Activated CD8-positive, alpha-beta T cell treated with anti-CD3 and anti-CD28 coated beads, Interleukin-2, amount 10 ng/mL, durations not matched to agents 7 days and 5 days (primary cell): ENCODE measurements at places on chromosomes 3 and 15. TPM values are rescaled to one million over a fixed set of nuclear protein-coding genes. Genes with fewer than 3 reads are reported as not detected.

GRCh38 chr3:22959593-22959992, 243.5 kb upstream of the UBE2E2 start:
- H3K4me1 ChIP-seq, result no peaks in the 10 kb centered on the region
- no peaks in the 10 kb centered on the region for H3K36me3 ChIP-seq
- no peaks in the 10 kb centered on the region for H3K27me3 ChIP-seq
- H3K27ac ChIP-seq, result no peak overlapping the region

The PLOD2 gene
- total RNA-seq, result 0.40 TPM

DNA sequence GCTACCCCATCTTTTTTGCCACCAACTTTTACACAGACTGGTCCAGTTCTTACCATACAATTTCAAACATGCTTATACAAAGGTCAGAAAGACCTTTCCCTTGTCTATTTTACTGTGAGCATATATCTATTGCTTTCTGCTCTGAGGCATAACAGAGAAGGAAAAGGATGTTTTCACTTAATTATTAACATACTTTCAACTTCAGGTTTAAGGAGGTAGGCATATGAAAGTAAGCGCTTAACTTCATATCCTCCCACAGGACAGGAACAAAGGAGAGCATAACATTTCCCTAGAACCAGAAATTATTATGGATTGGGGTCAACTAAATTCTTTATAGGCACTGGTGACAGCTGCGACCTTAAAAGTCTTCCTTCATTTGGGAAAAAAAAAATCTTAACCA, 1.1 kb downstream of the MYEF2 start:
- peaks cover 4% of the 10 kb centered on the region for H3K27me3 ChIP-seq
- H3K4me1 ChIP-seq, result peaks cover 24% of the 10 kb centered on the region
- peaks cover 17% of the 10 kb centered on the region for H3K36me3 ChIP-seq
- no peak for DNase-seq

DNA sequence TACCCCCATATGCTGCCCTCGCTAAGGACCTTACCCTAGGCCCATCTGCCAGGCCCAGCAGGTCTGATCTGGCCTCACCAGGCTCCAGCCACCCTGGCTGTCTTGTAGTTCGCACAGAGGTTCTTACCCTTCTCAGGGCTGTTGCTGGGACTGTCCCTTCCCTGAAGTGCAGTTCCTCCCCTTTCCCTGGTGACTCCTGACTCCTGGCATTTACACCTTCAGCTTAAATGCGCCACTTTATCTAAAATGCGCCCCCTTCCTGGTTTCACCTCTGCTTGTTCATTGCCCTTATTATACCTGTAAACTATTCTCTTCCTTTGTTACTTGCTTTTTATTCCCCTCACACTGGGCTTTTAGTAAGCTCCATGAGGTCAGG, 835 bp upstream of the TTLL3 start:
- H3K4me1 ChIP-seq, result peaks cover 49% of the 10 kb centered on the region

The SLC9A9 gene
- 6.6 TPM for total RNA-seq

The EPHA6 gene
- not detected for total RNA-seq

GRCh38 chr3:112546216-112546759, 15.5 kb downstream of the ATG3 start:
- H3K4me3 ChIP-seq, result no peak overlapping the region
- no peak overlapping the region for H3K27ac ChIP-seq
- no peak for DNase-seq
- H3K4me1 ChIP-seq, result peaks cover 4% of the 10 kb centered on the region
- peaks cover 45% of the 10 kb centered on the region for H3K36me3 ChIP-seq

GRCh38 chr3:101643861-101644613, 32.9 kb downstream of the ZBTB11 start:
- no peaks in the 10 kb centered on the region for H3K27me3 ChIP-seq
- peak; percentile 82 for DNase-seq
- H3K4me3 ChIP-seq, result peak overlapping the region; percentile 9

The C2CD4A gene
- not detected for total RNA-seq

DNA sequence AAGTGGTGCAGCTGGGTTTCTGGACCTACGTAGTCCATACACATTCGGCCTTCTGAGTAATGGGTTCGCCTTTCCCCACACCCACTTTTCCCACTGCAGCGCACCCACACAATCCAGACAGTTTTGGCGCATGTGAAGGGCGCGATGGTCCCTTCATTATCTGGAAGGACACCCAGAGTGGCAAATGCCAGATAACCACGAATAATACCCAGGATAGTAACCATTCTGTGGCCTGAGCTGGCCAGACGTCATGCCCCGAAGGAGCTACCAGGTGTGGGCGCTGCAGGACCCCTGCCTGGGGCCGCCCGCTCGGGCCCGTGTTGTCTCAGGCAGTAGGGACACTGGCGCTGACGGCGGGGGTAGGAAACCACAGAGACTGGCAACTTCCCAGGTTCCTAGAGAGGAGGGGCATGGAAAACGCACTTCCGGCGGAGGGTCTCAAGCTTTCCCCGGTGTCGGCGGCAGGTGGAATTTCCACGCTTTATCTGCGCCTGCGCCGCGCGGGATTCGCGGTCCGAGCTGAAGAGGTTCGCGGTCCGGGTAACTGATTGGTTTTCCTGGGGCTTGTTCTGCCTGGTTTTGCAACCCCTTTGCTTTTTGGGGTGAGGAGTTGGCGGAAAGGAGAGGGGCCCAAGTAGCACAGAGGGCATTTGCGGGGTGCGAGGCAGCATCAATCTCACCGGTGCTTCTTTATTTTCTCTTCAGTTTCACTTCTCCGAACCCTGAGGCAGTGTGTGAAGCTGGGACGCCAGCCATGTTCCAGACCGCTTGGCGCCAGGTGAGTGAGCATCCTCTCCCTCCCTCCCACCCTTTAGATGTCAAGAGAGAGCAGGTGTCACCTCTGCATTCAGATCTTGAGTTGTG, at the start of gene ZNF620:
Gene ZNF620 (plus strand): TSS at position 441 of the 864 bp plus-strand sequence. CDS start 314 bp downstream, at position 755.
- no peaks in the 10 kb centered on the region for H3K27me3 ChIP-seq
- H3K36me3 ChIP-seq, result peaks cover 9% of the 10 kb centered on the region
- H3K27ac ChIP-seq, result peak within 1 kb of the TSS; percentile 90
- peak; percentile 54 for DNase-seq
- H3K4me1 ChIP-seq, result peaks cover 27% of the 10 kb centered on the region

The PLAAT1 gene
- not detected for total RNA-seq

The CFAP91 gene
- total RNA-seq, result not detected

GRCh38 chr15:56613811-56614210, 119.5 kb downstream of the ZNF280D start:
- H3K4me1 ChIP-seq, result peaks cover 4% of the 10 kb centered on the region
- DNase-seq, result no peak
- H3K36me3 ChIP-seq, result no peaks in the 10 kb centered on the region
- no peak overlapping the region for H3K27ac ChIP-seq
- H3K27me3 ChIP-seq, result peaks cover 8% of the 10 kb centered on the region

DNA sequence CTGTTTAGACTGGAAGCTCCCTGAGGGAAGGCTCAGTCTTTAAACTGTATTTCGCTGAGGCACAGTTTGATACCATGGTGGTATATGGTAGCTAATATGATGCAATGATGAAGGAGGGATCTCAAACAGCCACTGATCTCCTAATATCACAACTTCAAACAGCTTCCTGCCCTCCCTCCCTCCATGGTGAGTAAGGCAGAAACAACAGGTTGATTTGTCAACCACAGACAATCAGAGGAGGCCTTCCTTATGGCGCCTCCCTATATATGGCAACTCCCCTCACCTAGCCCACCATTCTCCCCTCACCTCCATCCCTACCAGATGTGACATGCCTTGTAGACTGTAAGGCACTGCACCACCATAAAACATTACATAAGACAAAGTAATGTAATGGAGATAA, 316.5 kb upstream of the ICE2 start:
- H3K36me3 ChIP-seq, result peaks cover 12% of the 10 kb centered on the region
- no peak overlapping the region for H3K27ac ChIP-seq
- H3K27me3 ChIP-seq, result no peaks in the 10 kb centered on the region
- no peak for DNase-seq
- no peak overlapping the region for H3K4me3 ChIP-seq

DNA sequence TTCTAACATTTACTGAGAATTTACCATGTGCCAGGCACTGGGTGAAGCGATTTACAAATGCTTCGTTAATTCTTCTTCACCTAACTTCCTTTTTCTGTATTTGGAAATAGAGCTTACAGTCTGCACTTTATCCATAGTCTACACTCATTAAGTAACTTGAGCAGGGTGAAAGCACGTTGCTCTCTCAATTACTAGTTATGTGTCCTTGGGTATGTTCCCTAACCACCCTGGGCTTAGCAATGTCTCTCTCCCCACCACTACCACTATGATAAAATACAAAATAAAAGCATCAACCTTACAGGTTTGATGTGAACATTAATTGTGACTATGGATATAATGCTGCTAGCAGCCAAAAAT, 172.9 kb upstream of the SLC2A2 start:
- peaks cover 6% of the 10 kb centered on the region for H3K4me1 ChIP-seq
- H3K4me3 ChIP-seq, result no peak overlapping the region
- peaks cover 30% of the 10 kb centered on the region for H3K36me3 ChIP-seq
- H3K27ac ChIP-seq, result no peak overlapping the region

GRCh38 chr3:116129187-116129946, 315.9 kb downstream of the LSAMP start:
- DNase-seq, result no peak
- no peaks in the 10 kb centered on the region for H3K27me3 ChIP-seq
- no peaks in the 10 kb centered on the region for H3K4me1 ChIP-seq
- no peak overlapping the region for H3K4me3 ChIP-seq
- no peaks in the 10 kb centered on the region for H3K36me3 ChIP-seq

DNA sequence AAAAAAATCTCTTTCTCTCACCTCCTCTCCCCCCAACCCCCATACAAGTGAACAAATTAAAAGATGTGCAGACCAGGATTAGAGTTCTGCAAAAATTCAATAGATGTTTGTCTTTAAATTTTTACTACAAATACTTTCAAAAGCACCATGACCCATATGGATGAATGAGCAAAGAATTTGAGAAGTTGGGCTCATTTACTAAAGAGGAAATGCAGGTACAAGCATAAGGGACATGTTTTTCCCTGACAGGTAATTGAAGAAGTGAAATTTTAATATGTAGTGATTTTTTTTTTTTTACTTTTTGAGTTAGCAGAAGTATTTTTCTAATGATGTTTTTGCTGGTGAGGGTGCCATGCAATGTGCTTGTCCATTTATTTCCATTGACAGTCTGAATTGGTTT, 15.3 kb downstream of the PIK3CA start:
- H3K36me3 ChIP-seq, result no peaks in the 10 kb centered on the region
- no peak overlapping the region for H3K27ac ChIP-seq
- H3K4me3 ChIP-seq, result no peak overlapping the region

The CPN2 gene
- total RNA-seq, result not detected

DNA sequence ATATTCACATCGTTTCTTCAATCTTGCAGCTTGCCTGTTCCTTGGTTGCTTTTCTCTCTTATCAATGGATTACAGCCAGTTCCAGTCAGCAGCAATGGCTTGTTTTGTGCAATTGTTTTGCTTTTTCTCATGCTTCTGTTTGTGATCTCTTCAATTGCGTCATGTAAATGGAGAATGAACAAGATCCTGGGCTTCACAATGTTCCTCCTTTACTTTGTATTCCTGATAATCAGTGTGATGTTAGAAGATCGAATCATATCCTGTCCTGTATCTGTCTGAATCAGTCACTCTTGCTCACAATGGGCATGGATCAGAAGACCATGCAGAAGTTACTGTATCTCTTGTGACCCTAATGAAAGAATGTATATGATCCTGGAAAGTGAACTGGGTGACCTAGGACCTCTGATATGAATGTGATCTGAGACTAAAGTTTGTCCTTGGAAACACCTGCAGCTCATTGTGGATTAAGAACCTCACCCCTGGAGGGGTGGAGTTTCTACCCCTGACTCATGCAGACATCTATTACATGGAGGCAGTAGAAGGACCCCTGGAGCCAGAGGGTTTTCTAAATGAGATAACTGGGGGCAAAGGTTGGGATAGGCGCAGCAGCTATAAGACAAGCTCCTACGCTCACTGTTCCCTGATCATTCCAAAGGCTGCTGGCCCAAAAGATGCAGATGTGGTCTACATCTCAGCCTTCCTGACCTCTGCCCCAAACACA, 32.2 kb downstream of the SLC24A1 start:
- H3K27me3 ChIP-seq, result no peaks in the 10 kb centered on the region
- no peak for DNase-seq
- peaks cover 5% of the 10 kb centered on the region for H3K4me1 ChIP-seq
- H3K36me3 ChIP-seq, result peaks cover 35% of the 10 kb centered on the region
- peak overlapping the region; percentile 37 for H3K27ac ChIP-seq

- H3K4me1 ChIP-seq, result no peaks in the 10 kb centered on the region
- no peak for DNase-seq
- no peak overlapping the region for H3K4me3 ChIP-seq
- H3K36me3 ChIP-seq, result no peaks in the 10 kb centered on the region
- H3K27me3 ChIP-seq, result peaks cover 26% of the 10 kb centered on the region
- H3K27ac ChIP-seq, result no peak overlapping the region
Measured at GRCh38 chr15:75982468-75982867, 29.8 kb downstream of the NRG4 start.

- H3K36me3 ChIP-seq, result peaks cover 33% of the 10 kb centered on the region
- peaks cover under 1% of the 10 kb centered on the region for H3K4me1 ChIP-seq
- peaks cover 2% of the 10 kb centered on the region for H3K27me3 ChIP-seq
Measured at GRCh38 chr15:59221511-59222505, 15.2 kb downstream of the LDHAL6B start.

DNA sequence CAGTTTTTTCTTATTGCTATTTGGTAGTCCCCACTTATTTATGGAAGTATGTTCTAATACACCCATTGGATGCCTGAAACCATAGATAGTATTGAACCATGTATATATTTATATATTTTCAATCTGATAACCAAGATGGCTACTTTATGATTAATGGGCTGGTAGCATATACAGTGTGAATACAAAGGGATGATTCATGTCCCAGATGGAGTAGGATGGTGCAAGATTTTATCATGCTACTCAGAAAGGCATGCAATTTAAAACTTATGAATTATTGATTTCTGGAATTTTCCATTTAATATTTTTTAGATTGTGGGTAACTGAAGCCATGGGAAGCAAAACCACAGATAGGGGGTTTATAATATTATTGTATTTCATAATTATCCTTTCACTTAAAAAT, 35.2 kb downstream of the AP4E1 start:
- no peak for DNase-seq
- no peaks in the 10 kb centered on the region for H3K4me1 ChIP-seq
- H3K27me3 ChIP-seq, result no peaks in the 10 kb centered on the region
- peaks cover 39% of the 10 kb centered on the region for H3K36me3 ChIP-seq

GRCh38 chr3:73604451-73604850, 20.3 kb downstream of the PDZRN3 start:
- no peaks in the 10 kb centered on the region for H3K36me3 ChIP-seq
- H3K4me3 ChIP-seq, result no peak overlapping the region
- no peaks in the 10 kb centered on the region for H3K4me1 ChIP-seq
- DNase-seq, result no peak
- no peak overlapping the region for H3K27ac ChIP-seq

- H3K27me3 ChIP-seq, result no peaks in the 10 kb centered on the region
- no peak for DNase-seq
- H3K36me3 ChIP-seq, result no peaks in the 10 kb centered on the region
- H3K27ac ChIP-seq, result no peak overlapping the region
- no peaks in the 10 kb centered on the region for H3K4me1 ChIP-seq
- H3K4me3 ChIP-seq, result no peak overlapping the region
Measured at GRCh38 chr3:144662729-144663128, 691.1 kb downstream of the DIPK2A start.

- H3K4me3 ChIP-seq, result no peak overlapping the region
- no peaks in the 10 kb centered on the region for H3K4me1 ChIP-seq
- no peak overlapping the region for H3K27ac ChIP-seq
- no peaks in the 10 kb centered on the region for H3K36me3 ChIP-seq
- no peaks in the 10 kb centered on the region for H3K27me3 ChIP-seq
- DNase-seq, result no peak
Measured at GRCh38 chr3:89974903-89975519, 867.6 kb downstream of the EPHA3 start.

- no peak overlapping the region for H3K4me3 ChIP-seq
- peaks cover 3% of the 10 kb centered on the region for H3K4me1 ChIP-seq
- no peaks in the 10 kb centered on the region for H3K27me3 ChIP-seq
- no peaks in the 10 kb centered on the region for H3K36me3 ChIP-seq
Measured at GRCh38 chr15:100537331-100537730, 8.6 kb upstream of the CERS3 start.

GRCh38 chr3:51242939-51243338, 142.2 kb upstream of the MANF start:
- no peak for DNase-seq
- H3K27me3 ChIP-seq, result no peaks in the 10 kb centered on the region
